ENCODE measurements at places on chromosomes 11 and 22.

- DNase-seq, result peak; percentile 58
Observed at GRCh38 chr11:134015556-134015955, 53.3 kb upstream of the JAM3 start.

DNA sequence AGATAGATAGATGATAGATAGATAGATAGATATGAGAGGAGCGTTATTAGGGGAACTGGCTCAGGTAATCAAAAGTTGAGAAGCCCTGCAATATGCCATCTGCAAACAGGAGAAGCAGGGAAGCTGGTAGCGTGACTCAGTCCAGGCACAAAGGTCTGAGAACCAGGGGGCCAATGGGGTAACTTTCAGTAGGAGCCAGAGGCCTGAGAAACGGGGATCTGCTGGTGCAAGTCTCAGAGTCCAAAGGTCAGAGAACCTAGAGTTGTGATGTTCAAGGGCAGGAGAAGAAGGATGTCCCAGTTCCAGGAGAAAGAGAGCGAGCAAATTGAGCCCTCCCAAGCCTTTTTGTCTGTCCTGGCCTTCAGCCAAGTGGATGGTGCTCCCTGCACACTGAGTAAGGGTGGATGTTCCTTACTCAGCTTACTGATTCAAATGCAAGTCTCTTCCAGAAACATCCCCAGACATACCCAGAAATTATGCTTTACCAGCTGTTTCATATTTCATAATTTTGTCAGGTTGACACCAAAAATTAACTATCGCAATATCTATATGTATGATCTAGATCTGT is 87.8 kb upstream of the SLC22A12 start:
- DNase-seq, result peak; percentile 33

- DNase-seq, result no peak
Observed at GRCh38 chr11:68598816-68599653, 85.3 kb upstream of the GAL start.

DNA sequence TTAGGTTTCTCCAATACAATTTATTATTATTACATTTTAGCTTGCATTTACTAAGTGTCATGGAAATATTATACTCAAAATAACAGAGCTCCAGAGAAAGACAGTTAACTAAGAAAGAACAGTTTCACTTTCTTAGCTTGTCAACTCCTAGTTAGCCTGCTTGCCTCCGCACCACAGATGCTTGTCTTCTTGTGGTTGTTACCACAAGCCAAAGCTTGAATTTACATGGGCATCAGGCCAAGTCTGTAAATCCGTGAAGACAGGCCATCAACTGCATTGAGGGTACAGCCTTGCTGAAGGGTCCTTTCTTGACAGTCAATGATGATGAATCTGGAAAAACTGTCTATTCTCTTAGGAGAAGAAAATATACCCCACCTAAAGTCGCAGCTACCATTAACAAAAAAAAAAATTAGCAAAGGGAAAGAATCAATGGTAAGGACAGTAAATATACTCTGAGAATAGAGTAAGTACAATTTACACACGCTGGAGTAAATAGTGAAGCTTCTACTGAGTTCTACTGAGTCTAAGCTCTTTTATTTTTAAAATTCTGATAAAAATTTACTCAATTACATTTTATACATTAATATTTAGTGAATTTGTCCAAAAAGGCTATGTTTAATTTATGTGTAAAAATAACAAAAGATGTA is 15.6 kb upstream of the DENND5A start:
- no peak for DNase-seq

GRCh38 chr11:120168108-120168959 is 30.4 kb upstream of the TRIM29 start:
- no peak for DNase-seq

- no peak for DNase-seq
Observed at GRCh38 chr11:1970956-1971355, 23.8 kb downstream of the MRPL23 start.

DNA sequence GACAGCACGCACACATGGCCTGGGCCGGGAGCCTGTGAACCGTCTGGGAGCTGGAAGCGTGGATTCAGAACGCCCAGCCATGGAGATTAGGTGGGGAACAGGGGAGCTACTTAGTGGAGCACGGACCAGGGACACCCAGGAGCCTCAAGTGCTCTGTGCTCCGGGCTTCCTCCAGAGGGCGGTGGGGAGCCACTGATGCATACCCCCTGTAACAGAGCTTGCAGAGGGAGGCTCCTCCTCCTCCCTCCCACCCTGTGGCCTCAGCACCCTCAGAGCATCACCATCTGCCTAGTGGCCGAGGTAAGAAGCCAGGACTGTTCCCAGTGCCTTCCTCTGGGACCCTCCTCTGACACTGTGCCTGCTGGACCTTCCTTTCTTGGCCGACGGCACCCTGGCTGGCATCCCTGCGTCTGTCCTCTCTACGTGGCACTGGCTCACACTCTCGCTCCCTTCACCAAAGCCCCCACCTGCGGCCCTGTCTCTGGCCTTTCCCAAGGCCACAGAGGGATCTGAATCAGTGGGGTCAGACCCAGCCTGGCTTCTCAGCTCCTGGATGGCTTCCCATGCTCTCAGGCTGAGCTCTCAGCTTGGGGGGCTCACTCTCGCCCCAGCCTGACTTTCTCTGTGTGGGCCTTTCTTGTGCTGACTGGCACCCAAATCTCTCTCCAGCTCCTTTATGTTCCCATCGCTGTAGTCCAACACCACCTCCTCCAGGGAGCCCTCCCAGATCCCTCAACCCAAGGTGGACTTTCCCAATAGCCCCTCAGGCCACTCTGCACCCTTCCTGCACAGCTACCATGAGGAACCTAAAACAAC is 780.9 kb downstream of the BRD1 start:
- no peak for DNase-seq

GRCh38 chr22:49602481-49602880 is 225.2 kb downstream of the BRD1 start:
- DNase-seq, result no peak

DNA sequence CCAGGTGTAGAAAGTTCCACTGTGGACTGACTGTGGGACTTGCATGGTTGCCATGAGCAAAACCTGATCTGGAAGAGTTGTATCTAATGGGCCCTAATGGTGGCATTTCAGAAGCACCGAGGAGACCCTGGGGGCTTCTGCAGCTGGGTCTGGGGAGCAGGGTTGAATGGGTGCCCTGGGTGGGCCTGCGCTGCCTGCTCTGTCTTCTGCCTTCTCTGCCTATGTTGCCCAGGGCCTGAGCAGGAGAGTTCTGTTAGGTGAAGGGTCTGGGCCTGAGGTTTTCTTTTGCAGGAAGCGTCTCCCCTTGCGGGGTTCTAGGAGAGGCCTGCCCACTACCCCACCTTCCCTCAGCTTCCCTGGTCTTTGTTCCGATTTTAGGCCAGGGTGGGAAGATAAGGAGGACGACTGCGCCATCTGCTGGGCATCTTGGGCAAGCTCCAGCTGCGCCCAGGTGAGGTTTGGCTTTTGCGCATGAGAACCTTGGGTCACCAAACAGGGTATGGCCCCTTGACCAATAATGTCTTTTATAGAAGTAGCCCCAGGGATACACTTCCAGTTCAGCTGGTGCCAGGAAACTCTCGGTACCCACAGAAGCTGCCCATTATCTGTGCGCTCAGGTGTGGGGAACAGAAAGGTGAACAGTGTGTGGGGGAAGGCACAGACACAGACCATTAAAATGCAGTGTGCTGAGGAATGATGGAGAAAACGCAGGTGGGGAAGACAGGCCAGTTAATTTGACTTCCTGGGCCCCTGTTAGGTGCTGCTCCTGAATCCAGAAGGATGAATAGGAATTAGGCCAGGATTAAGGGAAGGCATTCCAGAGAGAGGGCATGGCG is 23.2 kb downstream of the COMMD9 start:
- no peak for DNase-seq

DNA sequence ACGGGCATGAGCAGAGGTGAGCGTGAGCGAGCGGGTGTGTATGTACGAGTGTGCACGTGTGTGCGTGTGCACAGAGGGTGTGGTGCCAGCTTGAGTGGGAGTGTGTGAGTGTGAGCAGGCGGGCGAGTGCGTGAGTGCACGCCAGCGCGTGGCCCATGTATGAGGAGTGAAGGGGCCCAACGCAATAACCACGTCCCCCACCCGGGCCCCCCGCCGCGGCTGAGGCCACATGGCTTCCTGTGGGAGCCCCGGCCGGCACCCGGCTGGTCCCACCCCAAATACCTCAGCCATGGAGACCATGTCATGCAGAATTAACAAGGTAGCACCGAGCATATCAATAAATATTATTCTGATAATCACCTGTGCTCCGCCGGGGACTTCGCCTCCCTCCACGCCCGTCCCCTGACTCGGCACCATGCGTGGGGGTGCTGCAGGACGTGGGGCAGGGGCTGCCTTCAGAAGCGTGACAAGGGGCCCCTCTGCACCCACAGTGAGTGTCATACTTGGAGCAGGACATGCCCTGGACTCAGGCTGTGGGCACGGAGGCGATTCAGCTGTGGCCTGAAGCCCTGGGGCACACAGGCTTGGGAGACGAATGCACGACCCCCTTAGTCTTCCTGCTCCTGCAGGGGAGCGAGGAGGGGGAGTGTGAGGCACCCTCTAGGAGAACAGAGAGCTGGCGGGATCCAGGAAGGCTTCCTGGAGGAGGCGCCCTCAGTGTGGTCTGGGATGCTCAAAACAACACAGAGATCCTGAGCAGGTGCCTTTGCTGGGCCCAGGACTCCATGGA is 5.6 kb upstream of the TRABD start:
- DNase-seq, result no peak

DNA sequence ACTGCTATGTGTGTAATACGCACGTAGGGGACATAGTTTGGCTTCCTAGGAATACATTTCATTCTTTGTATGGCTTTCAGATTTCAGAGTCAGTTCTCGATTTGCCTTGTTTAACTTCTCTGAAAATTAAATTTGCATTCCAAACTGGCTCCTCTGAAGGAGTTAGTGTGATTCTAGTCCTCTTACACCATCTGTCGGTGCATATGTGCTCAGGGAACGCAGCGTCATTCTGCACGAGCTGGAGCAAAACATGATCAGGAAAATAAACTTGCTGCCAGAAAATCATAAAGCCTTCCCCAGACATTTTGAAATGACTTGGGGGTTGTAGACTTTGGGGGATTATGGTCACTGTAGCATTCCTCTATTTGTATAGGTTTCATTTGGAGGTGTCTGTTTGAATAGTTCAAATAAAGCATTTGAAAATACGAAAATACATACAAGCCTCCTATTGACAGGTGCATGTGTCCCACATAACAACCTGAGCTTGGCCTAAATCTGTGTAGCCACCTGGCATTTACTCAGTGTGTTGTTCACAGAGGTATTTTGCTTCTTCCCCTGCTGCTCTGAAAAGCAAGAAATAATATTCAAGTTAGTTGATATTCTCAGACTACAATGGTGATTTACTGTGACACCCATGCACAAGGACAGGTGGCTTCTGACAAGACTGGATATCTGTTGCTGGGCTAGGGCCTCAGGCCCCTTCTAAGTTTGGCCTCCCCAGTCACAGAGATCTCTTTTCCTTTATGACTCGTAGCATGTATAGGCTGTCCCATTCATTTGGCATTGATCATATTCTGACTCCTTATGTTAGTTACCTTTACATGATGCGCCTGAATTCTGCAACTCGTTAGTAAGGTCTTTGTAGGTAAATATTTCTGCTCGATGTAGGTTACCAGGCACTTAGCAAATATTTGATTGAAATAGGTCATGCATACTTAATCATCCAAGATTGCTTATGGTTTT is 81.6 kb upstream of the SORL1-AS1 start:
- peak; percentile 69 for DNase-seq

DNA sequence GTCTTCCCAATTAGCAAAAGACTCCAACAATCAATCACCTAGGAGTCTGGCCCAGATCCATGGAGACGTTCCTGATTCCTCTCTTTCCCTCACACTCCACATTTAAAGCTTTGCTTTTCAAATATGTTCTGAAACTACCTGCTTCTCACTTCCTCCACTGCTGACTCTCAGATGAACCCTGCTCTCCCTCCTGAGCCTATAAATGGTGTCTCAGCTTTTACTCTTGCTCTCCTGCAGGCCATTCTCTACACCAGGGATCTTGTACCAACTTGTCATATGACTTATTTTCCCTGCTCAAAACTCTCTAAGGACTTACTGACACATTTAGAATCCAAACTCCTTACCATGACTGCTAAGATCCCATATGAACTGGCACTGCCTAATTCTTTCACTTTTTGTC is 138.4 kb upstream of the DDI1 start:
- DNase-seq, result no peak

DNA sequence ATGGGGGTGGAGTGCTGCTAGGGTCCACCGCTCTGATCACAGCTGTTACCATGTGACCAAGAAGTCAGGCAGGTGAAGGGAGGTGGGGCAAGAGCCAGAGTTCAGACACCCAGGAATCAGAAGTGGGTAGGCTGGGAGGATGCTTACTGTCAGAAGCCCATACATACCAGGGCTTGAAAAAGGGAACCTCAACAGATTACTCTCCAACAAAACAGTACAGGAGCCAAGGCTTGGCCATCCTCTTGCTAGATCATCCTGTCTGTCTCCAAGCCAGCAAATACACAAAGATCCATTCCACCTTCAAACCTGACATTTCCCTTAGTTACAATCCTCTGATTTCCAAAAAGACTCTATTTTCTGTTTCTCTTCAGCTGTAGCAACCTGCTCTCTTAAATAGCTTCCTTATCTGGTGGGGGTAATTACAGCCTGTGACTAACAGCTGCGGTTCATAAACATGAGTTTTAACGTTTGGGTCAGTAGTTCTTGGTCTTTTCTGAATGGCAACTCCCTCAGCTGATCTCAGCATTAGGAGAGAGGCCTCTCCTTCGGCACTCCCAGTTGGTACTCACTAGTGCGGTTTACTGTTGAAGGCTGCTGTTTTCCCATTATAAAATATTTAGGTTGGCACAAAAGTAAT is 31.1 kb upstream of the WT1 start:
- no peak for DNase-seq

DNA sequence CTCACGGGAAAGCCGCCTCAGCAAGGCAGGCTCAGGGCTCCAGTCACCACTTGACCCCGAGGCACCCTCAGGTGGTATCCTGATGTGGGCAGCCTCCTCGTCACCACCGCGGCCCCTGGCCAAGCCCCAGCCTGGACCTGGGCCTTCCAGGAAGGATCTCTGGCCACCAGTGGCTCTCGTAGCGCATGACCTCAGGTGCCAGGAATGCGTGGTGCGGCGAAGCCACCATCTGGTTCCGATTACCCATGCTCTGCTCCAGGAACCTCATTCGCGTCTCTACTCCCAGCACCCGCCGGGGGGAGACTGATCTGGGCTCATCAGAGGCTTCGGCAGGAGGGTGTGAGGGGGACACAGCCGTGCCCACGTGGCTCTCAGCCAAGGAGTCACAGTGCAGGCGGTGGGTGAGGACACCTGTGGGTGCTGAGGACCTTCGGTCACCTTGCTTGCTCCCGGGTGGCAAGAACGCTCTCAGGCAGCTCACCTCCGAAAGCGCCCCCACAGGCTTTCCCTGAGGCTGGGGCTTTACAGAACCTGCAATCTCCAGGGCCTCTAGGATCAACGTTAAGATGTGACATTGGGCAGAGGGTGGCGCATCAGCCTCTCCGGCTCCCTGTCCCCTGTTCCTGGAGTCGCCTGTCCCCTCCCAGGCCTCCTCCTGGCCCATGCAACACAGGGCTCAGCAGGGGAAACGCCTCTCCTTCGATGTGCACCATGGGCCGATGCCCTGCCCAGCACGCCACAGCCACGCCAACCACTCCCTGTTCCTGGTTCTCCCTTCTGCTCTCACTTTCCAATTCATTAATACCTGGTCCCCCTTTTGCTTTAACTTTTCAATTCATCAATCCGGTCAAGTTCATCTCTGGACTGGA is 39.0 kb downstream of the TBX1 start:
- DNase-seq, result no peak

GRCh38 chr11:83367745-83368144 is 81.6 kb upstream of the CCDC90B start:
- no peak for DNase-seq

- DNase-seq, result no peak
Observed at GRCh38 chr22:42910221-42910942, 53.3 kb upstream of the ARFGAP3 start.

Data from spinal cord (tissue), 10 donors.